Left ventricle myocardium inferior (tissue), 1 donor: ENCODE measurements at places on chromosomes 11 and 22. TPM values are rescaled to one million over a fixed set of nuclear protein-coding genes. Genes with fewer than 3 reads are reported as not detected.

- DNase-seq: no peak
These were observed 185.4 kb upstream of the GUCY1A2 start for GRCh38 chr11:107203656-107204055.

DNA sequence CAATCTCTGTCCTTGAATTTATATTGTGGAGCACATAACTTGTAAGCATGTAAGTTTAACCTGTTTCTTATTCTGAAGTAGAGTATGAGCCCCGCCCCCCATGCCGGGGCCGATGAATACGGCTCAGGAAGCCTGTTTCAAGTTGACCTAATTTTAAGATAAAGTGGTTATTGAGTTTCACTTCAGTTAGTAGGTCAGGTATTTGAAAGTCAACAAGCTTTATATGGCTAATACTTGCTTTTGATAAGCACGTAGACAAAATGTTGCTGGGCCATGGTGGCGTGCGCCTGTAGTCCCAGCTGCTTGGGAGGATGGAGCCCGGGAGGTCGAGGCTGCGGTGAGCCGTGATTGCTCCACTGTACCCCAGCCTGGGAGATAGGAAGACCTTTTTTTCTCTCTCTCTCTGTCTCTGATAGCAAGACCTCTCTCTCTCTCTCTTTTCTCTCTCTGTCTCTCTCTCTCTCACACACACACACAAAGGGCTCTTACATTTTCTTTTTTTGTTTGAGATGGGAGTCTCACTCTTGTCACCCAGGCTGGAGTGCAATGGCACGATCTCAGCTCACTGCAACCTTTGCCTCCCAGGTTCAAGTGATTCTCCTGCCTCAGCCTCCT, 14.4 kb downstream of the YWHAH start:
- no peak for DNase-seq

GRCh38 chr11:113179181-113179704, 135.1 kb upstream of the TTC12 start:
- DNase-seq: no peak

GRCh38 chr11:19666951-19667350, 45.7 kb upstream of the NAV2 start:
- no peak for DNase-seq

DNA sequence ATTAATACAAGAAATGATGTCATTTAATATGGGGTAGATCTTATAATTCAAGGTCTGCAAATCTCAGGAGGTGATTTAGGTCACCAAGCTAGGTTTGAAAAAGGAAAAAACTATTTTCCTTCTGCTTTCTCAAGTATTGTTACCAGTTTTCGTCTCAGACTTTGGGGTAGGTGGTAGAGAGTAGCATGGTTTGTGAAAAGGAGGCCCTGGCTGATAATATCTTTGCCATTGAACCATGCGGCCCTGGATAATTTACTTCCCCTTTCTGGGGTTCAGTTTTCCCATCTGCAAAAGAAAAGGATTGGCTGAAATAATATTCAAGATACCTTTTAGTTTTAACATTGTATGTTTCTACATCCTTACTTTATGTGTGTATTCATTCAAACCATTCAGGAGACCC, 92.1 kb downstream of the WNT11 start:
- DNase-seq: no peak

DNA sequence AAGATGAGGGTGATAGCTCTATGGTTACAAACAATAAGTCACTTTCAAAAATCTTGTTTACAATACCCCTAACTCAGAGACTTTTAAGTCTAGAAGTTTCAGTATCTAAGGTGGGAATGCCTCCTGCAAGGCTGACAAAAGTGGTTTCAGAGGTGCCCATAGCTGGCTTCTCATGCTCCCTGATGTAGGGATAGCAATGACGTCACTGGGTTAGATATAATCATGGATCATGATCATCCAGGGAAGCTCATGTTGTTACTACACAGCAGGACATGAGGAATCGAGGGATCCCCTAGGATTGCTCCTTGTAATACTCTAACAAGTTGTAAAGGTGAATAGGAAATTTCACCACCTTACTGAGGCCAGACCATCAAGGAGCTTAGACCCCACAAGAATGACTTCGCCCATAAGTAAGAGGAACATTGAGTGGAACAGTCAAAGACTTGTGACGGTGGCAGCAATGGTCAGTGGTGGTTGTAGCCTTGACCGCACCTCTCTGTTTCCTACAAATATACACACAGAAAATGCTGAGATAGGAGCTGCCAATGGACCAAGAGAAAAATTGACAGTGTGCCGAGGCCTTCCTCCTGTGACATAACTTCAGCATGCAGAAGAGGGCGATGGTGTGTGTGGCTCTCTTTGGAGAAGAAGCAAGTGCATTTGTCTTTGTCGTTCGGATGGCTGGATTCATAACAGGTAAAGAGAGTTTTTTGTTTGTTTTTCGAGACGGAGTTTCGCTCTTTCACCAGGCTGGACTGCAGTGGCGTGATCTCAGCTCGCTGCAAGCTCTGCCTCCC, 15.6 kb downstream of the APOL4 start:
- DNase-seq: no peak

- DNase-seq: peak; percentile 10
These were observed 79.1 kb downstream of the KCNQ1 start for GRCh38 chr11:2523821-2524391.

DNA sequence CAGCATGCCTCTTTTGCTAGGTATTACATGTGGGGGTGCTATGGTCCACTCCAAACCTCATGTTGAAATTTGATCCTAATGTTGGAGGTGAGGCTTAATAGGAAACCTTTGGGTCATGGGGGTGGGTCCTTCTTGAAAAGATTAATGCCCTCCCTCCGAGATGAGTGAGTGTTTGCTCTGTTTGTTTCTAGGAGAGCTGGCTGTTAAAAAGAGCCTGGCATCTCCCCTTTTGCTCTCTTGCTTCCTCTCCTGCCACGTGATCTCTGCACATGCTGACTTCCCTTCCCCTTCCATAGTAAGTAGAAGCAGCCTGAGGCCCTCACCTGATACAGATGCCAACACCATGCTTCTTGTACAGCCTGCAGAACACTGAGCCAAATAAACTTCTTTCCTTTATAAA, 104.5 kb downstream of the FAT3 start:
- no peak for DNase-seq

DNA sequence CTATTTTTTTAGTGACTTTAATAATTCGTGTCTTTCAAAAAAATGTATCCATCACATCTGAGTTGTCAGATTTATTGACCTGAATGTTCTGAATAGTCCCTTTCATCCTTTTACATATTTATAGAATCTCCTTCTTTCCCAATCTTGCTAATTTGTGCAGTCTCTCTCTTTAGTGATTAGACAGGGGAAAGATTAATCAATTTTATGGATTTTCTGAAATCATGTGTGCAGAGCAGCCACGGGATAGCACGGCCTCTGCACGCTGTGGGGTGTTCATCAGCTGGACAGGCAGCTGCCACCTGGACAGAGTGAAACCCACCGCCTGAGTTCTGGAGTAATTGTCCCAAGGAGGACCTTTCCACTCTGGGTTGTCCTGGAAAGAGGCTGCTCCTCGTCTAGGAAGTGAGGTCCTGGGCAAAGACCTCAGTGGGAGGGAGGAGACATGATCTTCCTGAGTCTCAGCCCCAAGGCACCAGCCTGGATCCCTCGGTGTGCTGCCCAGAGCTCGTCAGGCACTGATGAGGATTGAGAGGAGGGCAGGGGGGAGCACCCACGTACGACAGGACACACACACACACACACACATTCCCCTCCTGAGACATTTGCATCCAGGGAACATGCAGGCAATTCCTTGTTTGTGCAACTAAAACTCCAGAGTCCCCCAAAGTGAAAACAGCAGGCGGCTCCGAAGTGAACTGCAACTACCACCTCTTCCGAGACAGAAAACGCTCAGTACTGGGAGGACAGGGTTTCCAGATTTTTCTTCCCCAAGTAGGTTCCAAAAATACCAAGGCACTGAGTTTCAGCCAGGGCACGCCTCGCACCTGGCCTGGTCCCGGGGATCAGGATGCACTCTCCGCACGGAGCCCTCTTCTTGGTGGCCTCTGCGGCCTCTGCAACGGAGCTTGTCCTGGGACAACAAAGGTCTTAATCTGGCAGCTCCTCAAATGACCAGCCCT, 22.5 kb upstream of the KRTAP5-6 start:
- DNase-seq: no peak

The TMEM191C gene
- total RNA-seq: 1.5 TPM

The SYCE3 gene
- total RNA-seq: not detected

The TMEM86A gene
- 5.4 TPM for total RNA-seq

The OR52N4 gene
- not detected for total RNA-seq

The MAPK8IP1 gene
- 4.6 TPM for total RNA-seq

The RBMXL2 gene
- total RNA-seq: not detected

The RAG2 gene
- total RNA-seq: not detected
